ENCODE measurements at places on chromosomes 11 and 22.

DNA sequence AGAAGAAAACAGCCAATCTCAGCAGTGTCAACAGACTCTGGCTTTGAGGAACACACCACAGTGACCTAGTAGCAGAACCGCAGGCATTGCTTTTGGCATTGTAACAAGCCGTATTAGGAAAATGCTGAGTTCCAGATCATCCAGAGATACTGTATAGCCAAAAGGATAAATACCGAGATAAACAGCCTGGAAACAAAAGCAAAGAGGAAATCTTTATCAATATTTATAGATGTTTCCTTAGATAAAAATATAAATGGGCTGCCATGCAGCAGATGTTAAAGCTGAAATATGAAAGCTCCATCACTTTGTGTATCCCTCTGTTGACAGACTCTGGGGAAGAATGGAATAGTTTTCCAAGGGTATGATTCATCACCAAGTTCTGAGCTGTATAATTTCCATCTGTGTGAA, 98.9 kb upstream of the TP53AIP1 start:
- DNase-seq, result no peak

- no peak for DNase-seq
Measured at GRCh38 chr22:28365371-28365770, 314.3 kb downstream of the TTC28 start.

GRCh38 chr11:19803506-19803998, 90.9 kb downstream of the NAV2 start:
- no peak for DNase-seq

DNA sequence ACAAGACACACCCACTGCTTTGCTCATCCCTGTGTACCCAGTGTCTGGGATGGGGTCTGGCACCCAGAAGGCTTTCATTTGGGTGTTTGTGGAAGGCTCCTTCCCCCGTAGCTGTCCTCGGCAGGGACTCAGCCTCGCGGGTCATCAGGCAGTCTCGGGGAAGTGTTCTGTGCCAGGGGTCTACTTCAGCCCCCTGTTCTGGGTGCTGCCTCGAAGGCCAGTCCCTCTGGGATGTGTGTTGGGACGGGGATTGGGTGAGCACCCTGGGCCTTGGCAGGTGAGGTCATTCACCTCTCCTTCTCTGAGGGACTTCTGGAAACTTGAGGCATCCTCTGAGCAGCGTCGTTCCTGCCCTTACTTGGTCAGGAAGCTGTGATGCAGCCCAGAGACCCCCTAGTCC, 65.5 kb downstream of the RPUSD4 start:
- no peak for DNase-seq

DNA sequence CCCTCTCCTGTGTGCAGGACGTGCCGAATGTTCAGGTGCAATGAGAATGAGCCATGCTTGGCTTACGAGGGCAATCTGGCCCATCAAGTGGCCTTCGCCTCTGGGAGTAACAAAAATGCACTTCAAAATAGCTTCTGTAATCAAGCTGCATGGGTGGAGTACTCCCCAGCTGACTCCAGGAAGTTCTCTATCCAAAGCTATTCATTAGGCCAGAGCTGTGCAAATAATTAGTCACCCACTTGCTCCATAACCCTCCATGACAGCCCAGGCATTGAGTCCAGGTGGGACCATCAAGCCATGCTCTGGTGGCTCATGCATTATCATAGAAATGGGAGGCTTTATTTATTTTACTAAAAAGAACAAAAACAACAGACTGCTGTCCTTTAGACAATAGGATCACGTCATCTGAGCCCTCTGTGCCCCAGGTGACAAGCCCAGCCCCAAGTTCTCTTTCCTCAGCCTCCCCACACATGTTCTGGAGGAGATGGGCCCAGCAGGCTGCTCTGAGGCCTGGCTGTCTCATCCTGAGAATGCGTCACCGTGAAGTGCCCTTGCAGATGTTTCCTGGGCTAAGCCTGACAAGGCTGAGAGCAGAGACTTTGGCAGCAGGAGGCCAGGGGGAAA, 244.7 kb downstream of the ETS1 start:
- no peak for DNase-seq

GRCh38 chr11:81895258-81895657, 838.4 kb downstream of the FAM181B start:
- no peak for DNase-seq

- DNase-seq, result no peak
Measured at GRCh38 chr11:5046226-5046625, at the start of gene OR52J3. Gene OR52J3 (plus strand): TSS chr11:5046526. CDS start chr11:5046526, 0 bp downstream.

DNA sequence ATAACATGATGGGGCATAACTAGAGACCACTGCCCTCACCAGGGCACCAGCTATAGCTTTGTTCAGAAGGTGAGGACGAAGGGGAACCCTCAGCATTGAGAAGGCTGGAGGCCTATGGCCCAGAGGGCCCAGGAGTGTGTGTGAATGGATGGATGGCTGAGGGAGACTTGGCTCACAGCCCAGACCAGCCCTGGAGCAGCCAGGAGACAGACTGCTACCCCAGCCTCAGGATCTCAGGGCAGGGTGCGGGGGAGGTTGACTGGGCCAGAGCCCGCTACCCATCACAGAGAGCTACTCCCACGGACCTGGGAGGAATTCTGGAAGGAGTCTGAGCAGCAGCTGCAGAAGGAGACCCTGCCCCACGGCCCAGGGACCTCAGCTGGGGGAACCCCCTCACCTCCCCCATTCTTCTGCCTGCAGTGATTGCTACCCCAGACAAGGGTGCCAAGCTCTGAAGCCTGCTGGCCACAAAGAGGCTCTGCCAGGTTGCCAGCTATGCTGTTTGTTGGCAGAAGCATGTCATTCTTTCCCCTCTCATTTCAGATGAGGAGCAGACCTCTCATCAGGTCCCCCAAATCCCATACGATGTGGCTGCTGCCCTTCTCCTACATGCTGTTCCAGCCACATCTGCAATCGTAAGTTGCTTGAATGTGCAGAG, 5.4 kb upstream of the CSDC2 start:
- DNase-seq, result no peak

- no peak for DNase-seq
Measured at GRCh38 chr22:31367426-31367825, 21.3 kb upstream of the PATZ1 start.

DNA sequence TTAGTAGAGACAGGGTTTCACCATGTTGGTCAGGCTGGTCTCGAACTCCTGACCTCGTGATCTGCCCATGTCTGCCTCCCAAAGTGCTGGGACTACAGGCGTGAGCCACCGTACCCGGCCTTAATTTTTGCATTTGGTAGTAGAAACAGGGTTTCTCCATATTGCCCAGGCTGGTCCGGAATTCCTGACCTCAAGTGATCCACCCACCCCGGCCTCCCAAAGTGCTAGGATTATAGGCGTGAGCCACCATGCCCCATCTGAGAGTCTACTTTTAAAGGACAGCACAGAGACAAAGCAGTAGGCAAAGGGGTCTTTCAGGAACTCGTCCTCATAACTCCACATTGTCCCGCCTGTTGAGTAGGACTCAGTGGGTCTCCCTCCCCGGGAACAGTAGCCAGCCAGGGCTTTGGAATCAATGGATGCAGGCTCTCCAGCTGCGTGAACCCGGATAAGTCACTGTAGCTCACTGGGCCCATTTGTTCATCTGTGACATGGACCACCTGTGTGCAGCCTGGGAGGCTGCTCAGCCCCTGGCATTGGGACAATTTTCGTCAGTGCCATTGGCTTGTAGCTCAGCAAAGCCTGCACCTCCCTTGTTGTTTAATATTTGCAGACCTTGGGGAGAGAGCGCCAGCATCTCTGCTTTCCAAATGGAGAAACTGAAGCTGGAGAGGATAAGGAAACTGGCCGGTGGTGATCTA, 86.1 kb downstream of the ARHGAP8 start:
- no peak for DNase-seq

DNA sequence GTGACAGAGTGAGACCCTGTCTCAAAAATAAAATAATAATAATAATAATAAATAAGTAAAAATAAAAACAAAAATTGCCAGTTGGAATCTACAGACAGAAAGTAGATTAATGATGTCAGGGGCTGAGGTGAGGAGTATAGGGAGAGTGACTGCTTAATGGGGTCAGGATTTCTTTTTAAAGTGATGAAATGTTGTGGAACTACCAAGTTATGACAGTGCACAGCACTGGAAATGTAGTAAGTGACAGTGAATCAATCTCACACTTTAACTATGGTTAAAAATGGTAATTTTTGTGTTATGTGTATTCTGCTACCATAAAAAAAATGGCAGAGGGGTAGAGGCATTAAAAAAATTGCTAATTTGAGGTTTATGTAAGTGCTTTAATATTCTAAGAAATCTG, 87.2 kb downstream of the ATG16L2 start:
- no peak for DNase-seq

- DNase-seq, result no peak
Measured at GRCh38 chr11:47389577-47390421, 11.5 kb upstream of the SPI1 start.

DNA sequence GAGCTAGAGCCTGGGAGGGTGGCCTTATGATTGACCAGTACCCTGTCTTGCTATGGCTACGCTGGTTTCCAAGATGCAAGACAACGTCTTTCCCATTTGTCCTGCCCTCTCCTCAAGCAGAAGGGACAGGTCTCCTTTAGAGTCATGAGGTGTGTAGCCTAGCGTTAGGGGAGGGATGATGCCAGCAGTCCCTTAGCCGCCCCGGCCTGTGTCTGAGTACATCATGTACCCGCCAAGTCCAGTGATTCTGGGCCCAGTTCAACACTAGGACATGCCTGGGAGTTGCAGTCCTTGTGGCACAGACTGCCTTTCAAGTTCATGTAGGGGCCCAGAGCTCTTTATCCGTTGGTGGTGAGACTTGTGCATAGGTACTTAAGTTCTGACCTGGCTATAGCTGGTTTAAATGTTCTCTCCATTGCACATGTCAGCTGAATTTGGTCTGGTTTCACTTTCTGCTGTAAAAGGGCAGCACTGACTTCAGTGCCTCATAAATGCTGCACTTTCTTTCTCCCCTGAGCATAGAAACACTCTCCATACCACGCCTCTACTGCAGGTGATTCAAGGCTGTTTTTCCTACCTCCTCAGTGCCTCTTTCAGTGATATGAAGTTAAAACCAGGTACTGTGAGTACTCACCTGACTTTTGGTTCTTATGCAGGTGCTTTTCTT, 151.1 kb downstream of the METTL15 start:
- DNase-seq, result no peak

DNA sequence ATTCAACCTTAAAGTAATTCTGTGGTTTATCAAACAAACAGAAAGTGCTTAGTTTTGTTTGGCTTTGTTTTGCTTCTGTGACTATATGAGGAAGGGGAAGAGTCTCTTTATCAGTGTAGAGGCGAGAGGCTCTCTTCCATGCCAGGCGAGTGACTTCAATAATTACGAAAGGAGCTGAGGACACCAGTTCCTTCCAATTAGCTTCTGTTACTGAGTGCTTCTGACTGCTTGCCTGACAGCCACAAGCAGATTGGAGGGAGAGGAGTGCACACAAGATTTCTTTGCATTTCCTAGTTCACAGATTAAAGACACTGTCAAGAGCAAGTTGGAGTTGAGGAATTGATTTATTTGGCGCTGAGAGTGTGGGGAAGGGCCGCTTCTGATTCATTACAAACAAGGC, 1484.5 kb upstream of the TENM4 start:
- no peak for DNase-seq

DNA sequence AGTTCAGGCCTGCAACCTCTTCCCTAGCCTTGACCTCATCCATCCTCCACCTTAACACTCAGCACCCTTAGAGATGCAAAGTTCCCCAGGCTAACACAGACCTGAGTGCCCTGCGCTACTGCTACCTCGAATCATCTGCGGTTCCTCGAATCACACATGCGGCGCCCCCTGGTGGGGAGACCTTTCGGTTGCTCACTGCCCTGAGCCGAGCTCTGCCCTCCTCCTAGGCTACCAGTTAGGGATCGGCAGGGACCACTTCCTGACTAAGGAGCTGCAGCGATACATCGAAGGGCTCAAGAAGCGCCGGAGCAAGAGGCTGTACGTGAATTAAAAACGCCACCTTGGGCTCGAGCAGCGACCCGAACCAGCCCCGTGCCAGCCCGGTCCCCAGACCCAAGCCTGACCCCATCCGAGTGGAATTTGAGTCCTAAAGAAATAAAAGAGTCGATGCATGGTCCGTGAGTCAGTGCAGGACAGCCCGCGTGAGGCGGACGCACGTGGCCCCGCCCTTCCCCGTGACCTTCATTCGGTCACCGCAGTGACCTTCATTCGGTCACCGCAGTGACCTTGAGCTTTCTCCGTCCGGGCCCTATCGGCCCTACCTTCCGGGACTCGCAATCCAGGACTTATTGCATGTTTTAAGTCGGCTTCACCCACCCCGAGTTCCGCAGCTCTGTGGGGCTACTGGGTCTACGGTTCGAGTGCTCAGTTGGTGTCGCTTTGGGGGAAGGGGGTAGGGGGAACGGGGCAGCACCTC, 830 bp upstream of the ESRRA start:
- DNase-seq, result peak; percentile 70

- no peak for DNase-seq
Measured at GRCh38 chr11:78699609-78700135, 125.0 kb upstream of the NARS2 start.

DNA sequence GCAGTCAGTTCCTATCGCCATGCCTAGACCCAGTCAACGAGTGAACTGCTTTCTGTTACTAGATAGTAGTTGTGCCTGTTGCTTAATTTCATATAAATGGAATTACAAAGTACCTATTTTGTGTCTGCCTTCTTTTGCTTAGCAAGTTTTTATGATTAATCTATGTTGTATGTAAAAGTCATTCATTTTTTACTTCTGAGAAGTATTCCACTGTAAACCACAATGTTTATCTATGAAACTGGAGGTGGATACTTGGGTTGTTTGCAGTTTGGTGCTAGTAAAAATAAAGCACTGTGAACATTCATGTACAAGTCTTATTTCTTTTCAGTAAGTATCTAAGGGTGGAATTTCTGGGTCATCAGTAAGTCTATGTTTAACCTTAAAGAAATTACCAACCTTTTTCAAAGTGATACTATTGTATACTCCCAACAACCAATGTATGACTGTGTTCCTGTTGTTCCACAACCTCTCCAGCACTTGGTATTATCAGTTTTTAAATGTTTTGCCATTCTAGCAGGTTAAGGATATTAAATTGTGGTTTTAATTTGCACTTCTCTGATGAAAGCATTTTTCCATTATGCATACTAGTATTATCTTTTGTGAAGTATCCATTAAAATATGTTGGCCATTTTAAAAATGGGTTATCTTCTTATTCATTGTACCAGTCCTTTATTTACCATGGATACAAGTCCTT, 68.2 kb downstream of the DNAJC24 start:
- no peak for DNase-seq

GRCh38 chr11:122197066-122197987, 81.3 kb upstream of the BLID start:
- DNase-seq, result no peak

DNA sequence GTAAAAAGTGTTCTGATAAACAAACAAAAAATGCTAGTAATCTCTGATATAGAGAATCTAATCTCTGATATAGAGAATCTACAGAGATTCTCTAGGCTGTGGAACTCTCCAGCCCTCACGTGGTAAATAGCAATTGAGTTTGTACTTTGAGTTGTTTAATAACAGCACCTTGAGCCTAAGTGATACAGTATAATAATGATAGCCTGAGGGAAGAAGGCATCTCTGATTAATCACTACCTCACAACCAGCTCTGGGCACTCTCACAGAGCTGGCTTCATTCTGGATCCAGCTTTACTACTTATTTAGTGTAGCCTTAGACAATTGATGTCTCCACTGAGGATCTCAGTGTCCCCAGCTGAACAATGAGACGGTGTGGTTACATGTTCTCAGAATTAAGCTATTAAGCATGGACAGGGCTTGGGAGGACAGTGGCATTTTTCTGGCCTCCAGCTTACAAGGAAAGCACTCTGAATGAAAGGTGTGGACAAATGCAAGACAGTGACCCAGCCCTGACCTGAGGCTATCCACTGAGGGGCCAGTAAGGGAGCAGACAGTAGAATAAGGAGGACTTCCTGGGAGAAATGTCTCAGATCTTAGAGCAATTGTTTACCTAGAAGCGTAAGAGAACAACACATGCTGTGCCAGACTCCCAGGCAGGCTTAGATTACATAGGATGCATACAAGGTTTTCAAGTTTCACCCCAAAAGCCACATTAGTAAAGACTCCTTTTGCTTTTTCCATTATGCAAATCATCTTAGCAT, 88.7 kb upstream of the DRD2 start:
- DNase-seq, result no peak
